ENCODE measurements at places on chromosomes 5 and 9.

DNA sequence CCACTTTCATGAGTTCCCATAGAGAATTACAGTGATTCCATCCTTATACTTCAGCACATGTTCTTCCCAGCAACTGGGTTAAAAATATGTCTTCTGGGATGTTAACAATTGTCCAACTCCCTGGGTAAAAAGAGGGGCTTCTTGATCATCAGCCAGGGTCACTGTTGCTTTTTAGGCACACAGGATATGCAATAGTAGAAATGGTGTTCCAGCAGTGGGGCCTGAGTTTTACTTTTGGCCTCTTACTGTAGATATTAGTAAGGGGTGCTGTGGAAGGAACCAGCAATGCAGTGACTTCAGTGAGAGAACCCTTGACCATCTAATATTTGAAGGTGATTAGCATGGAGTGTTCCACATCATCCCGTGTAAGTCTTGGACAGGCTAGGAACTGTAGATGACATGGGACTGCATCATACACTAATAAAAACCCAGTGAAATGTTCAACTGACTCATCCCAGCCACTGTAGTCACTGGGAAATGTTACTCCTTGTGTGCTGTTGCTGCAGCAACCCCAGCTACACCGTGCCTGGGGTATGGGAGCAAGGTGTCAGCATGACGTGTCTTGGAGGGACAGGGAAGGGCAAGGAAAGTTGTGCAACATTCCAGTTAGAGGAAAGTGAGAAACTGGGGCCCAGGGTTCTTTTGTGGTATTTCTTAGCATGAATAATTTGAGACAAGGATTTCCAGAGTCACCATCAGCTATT is 610.9 kb downstream of the RAB3C start:
- H3K36me3 ChIP-seq: no peaks in the 10 kb centered on the region
- no peak overlapping the region for H3K27ac ChIP-seq
- no peak overlapping the region for H3K4me3 ChIP-seq
- no peak for DNase-seq
- peaks cover under 1% of the 10 kb centered on the region for H3K4me1 ChIP-seq

DNA sequence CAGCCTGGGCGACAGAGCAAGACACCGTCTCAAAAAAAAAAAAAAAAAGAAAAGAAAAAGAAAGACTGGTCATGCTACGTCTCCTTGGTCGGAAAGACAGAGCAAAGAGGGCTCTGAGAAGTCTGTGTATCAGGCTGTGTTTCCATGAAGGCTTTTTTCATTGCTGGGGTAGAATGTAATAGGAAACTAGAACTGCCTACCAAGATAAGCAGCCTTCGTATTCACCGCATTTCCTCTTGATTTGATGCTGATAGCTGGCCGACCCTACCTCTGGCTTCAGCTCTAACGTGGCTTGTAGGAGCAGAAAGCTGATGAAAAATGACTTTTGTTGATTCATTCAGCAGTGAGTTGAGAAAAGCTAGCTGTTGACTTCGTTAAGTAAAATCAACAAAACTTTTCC is 17.4 kb downstream of the SLC1A3 start:
- no peak overlapping the region for H3K4me3 ChIP-seq
- H3K27me3 ChIP-seq: peaks cover 2% of the 10 kb centered on the region
- H3K4me1 ChIP-seq: no peaks in the 10 kb centered on the region
- DNase-seq: no peak
- no peaks in the 10 kb centered on the region for H3K36me3 ChIP-seq

GRCh38 chr9:108209132-108209685 is 646.6 kb downstream of the ACTL7B start:
- DNase-seq: no peak
- no peak overlapping the region for H3K27ac ChIP-seq
- no peaks in the 10 kb centered on the region for H3K27me3 ChIP-seq
- no peaks in the 10 kb centered on the region for H3K36me3 ChIP-seq

GRCh38 chr5:142978726-142979125 is 208.5 kb downstream of the ARHGAP26 start:
- no peaks in the 10 kb centered on the region for H3K27me3 ChIP-seq
- no peak overlapping the region for H3K27ac ChIP-seq
- H3K36me3 ChIP-seq: no peaks in the 10 kb centered on the region
- no peak overlapping the region for H3K4me3 ChIP-seq

- H3K4me1 ChIP-seq: no peaks in the 10 kb centered on the region
- DNase-seq: no peak
- no peak overlapping the region for H3K27ac ChIP-seq
- H3K36me3 ChIP-seq: no peaks in the 10 kb centered on the region
Measured at GRCh38 chr9:12764150-12764549, 10.7 kb upstream of the LURAP1L start.

GRCh38 chr5:14435481-14435880 is 146.1 kb upstream of the OTULINL start:
- no peak for DNase-seq
- H3K4me3 ChIP-seq: no peak overlapping the region
- no peak overlapping the region for H3K27ac ChIP-seq
- H3K27me3 ChIP-seq: no peaks in the 10 kb centered on the region
- no peaks in the 10 kb centered on the region for H3K36me3 ChIP-seq

GRCh38 chr9:100679834-100680233 is 102.0 kb downstream of the CAVIN4 start:
- no peaks in the 10 kb centered on the region for H3K4me1 ChIP-seq
- H3K27ac ChIP-seq: no peak overlapping the region
- no peaks in the 10 kb centered on the region for H3K36me3 ChIP-seq
- no peaks in the 10 kb centered on the region for H3K27me3 ChIP-seq

Measured in CD4-positive, CD25-positive, alpha-beta regulatory T cell (primary cell).